Lower lobe of right lung (tissue), 2 donors: ENCODE measurements at places on chromosomes 6 and 20. TPM values are rescaled to one million over a fixed set of nuclear protein-coding genes. Genes with fewer than 3 reads are reported as not detected.

The RAB32 gene
- 36.9 TPM for total RNA-seq

The PSORS1C2 gene
- not detected for total RNA-seq

The MLIP gene
- not detected for total RNA-seq

The CENPW gene
- total RNA-seq = 7.1 TPM

The TP53TG5 gene
- total RNA-seq = not detected

The SYCP2 gene
- 3.5 TPM for total RNA-seq

The SLC17A1 gene
- not detected for total RNA-seq

The SLC22A16 gene
- 0.80 TPM for total RNA-seq

The MAP3K7 gene
- 22.0 TPM for total RNA-seq

The CST7 gene
- 11.7 TPM for total RNA-seq

GRCh38 chr6:125304970-125305660 lies 3.3 kb upstream of the HDDC2 start:
- no peak for DNase-seq

- DNase-seq = no peak
Measured at GRCh38 chr20:13873831-13874230, 89.0 kb downstream of the NDUFAF5 start.

- DNase-seq = peak; percentile 96
Measured at GRCh38 chr6:108560463-108561308, at the start of gene FOXO3. Gene FOXO3, plus strand, starts transcription at chr6:108560917. Its CDS starts 292 bp downstream, at chr6:108561209.

DNA sequence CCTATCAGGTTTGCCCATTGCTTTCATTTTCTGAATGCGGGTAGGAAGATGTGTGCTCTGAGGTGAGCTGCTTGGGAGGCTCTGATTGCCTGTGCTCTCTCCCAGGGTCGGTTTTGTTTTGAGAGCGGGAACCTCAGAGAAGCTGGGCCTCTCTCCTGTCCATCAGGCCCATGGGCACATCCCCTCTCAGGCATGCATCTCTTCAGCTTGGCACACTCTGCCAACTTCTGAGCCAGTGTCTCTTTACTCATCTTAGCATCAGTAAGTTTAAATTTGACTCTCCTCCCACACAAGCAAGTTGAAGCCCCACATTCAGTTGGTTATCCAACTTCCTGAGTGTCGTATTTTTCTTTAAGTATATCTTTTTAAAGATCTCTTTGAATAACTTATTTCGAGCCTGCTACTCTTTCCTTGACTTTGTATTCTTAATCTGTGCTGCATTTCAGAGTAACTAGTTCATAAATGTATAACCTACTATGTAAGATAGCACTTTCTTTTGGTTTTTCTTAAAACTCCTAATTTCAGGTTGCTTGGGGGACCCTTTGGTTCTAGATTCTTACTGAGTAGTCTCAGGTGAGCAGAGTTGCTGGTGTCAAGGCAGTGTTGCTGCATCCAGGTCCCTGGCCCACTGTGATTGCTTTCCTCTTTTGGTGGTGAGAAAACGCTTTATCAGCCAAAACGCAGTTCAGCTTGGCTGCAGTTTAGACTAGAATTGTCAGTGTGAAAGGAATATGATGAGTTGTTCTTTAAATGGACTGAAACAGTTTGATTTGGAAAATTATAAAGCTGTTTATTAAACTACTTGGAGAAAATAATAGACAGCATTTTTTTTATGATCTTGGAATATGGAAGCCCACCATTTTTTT lies 54.8 kb downstream of the SNX9 start:
- no peak for DNase-seq

- DNase-seq = no peak
Measured at GRCh38 chr6:31568537-31568961, 3.5 kb upstream of the LTA start.

DNA sequence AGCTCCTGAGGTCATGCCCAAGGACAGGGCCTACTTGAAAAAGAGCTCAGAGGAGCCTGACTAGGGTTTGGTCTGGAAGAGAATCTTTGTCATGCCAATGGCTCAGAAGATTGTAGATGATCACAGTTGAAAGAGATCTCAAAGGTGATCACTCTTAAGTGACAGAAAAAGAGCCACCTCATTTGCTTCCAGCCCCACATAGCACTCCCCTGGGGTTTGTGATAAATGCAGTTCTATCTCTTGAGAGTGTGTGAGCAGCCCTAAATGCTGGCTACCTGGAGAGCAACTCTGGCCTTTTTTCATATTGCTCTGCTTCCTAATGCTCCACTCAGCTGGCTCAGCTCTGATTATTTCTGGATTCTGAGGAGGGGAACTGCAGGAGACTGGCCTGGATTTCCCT lies 39.3 kb downstream of the KLHL32 start:
- no peak for DNase-seq

- no peak for DNase-seq
Measured at GRCh38 chr6:144315226-144315980, 30.3 kb downstream of the UTRN start.

GRCh38 chr6:34523441-34524206 lies 32.5 kb downstream of the SPDEF start:
- peak; percentile 17 for DNase-seq

- no peak for DNase-seq
Measured at GRCh38 chr6:158905277-158905676, 86.1 kb upstream of the EZR start.

- no peak for DNase-seq
Measured at GRCh38 chr6:98980819-98981218, 33.1 kb upstream of the FBXL4 start.

GRCh38 chr6:146050168-146050567 lies 21.3 kb downstream of the GRM1 start:
- DNase-seq = no peak

- DNase-seq = peak; percentile 80
Measured at GRCh38 chr20:41003143-41003935, 25.3 kb upstream of the TOP1 start.

GRCh38 chr6:137044366-137045221 lies at the start of gene IL20RA:
Gene IL20RA, minus strand, starts transcription at chr6:137044965. Its CDS starts 237 bp downstream, at chr6:137044728.
- DNase-seq = peak; percentile 74

- no peak for DNase-seq
Measured at GRCh38 chr20:45974896-45975565, 3.0 kb upstream of the ZNF335 start.

DNA sequence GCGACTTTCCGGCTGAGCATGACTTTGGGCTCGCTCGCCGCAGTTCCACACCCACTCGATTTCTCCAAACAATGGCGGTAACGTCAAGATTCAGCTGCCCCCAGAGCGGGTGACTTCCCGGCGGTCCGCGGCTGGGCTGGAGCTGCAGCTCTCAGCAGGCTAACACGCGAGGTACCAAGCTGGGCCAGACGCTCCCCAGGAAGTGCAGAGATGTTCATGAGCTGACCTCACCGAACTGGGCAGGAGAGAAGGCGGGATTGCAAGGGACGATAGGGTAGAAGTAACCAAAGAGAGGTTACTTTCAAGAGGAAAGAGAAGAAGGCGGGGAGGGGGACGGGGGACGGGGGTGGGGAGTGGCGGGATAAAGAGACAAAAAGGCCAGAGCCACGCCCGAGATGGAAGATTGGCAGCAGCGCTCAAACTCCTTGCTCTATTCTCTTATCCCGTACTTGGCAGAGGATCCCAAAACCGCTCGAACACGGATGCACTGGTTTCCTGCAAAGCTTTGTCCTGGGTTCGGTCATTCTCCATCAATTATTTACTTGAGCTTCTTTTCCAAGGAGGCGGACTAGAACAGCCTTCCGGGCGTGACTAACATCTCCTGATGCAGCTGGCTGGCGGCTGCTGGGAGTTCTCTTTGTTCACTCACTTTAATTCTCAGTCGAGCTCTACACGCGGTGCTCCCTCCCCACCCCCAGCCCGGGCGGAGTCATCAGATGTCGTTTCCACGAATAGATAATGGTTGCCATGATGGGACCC lies at the start of gene MTCL3:
TSS of gene MTCL3 (minus strand) at position 626 of the 759 bp plus-strand sequence.
- no peak for DNase-seq

DNA sequence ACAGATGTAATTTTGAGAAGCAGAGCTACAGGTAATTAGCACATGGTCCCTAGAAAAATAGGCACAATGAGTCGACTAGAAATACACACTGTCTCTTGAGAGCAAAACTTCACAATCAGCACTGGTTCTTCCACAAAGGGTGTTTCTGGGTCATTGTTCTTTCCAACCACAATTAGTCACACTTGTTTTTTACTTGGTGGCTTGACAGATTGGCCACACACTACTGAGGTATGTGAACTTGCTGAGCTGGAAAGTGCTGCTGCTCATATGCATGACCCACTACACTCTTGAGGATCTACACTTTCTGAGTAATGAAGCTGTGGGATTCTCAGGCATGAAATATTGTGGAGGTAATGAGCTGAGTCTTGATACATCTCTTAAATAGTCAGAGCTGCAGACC lies 347.7 kb downstream of the BCKDHB start:
- no peak for DNase-seq

DNA sequence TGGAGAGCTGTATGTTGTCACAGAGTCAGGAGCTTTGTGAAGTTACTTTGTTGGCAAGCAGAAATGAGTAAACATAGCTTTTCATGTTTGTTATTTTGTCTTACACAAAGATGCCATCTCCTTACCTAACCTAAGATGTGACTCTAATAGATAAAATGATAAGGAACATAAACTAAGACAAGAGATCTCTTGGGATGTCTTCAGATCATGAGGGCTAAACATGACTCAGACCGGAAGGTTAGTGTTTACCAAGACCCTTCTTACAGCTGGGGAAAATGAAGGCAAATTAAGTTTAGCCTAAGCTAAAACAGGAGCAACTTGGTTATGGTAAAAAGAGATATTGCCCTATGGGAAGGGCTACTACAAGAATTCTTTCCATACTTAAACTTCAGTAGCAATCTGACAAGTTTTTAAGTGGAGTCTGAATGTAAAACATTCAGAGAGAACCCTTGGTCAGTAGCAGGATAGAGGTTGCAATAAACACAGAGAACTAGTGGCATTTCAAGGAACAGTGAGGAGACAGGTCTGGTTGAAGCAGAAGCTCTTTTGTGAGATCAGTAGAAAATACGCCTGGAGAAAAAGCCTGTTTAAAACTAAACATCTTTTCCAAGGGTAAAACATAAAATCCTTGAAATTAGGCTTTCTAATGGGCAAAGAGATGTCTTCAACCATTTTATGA lies 29.9 kb downstream of the SGK1 start:
- DNase-seq = no peak

GRCh38 chr20:45008521-45009049 lies 42.3 kb downstream of the STK4 start:
- no peak for DNase-seq

GRCh38 chr20:58096880-58097423 lies 131.5 kb downstream of the ANKRD60 start:
- DNase-seq = no peak

DNA sequence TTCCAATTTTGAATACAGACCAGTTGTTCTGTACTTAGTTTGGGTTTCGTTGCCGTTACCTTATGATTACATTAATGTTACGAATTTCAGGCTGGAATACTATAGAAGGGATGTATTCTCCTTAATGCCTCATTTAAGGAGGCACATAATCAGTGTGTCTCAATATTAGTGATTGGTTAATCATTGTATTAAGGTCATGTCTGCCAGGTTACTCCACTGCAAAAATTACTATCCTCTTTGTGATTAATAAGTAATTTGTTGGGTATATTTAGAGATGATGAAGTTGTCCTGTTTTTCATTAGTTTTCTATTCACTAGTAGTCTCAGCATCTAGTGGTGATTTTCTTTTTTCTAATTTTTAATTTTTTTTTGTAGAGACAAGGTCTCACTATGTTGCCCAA lies 66.3 kb downstream of the CBFA2T2 start:
- no peak for DNase-seq

GRCh38 chr6:8017276-8017701 lies 46.9 kb downstream of the BLOC1S5 start:
- DNase-seq = no peak

GRCh38 chr6:168352096-168352495 lies 32.5 kb upstream of the DACT2 start:
- no peak for DNase-seq
